ENCODE measurements at places on chromosomes 4 and X. TPM values are rescaled to one million over a fixed set of nuclear protein-coding genes. Genes with fewer than 3 reads are reported as not detected.

The CABS1 gene
- not detected for total RNA-seq

The ARMCX4 gene
- 20.3 TPM for total RNA-seq

The COL4A6 gene
- 13.9 TPM for total RNA-seq

DNA sequence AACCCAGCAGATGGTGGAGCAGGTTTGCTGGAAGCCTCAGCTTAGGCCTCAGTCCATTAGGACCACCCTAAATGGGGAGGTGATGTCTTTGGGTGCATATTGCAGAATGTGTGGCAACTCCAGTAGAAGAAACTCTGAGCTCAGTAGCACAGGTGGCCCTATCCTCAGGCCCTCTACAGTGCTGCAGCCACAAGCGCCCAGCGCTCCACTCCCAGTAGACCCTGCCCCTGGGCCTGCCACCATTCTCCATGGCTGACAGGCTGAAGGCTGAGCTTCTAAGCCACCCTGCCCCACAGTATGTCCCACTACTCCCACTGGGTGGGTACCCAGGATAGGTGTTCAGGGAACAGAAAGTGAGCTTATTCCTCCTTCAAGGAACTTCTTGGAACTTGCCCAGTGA lies 162.8 kb upstream of the MAMLD1 start:
- DNase-seq, result no peak

The ETDA gene
- not detected for total RNA-seq

Measured in breast epithelium (tissue), 4 donors.